ENCODE measurements at places on chromosomes 1 and 21.

DNA sequence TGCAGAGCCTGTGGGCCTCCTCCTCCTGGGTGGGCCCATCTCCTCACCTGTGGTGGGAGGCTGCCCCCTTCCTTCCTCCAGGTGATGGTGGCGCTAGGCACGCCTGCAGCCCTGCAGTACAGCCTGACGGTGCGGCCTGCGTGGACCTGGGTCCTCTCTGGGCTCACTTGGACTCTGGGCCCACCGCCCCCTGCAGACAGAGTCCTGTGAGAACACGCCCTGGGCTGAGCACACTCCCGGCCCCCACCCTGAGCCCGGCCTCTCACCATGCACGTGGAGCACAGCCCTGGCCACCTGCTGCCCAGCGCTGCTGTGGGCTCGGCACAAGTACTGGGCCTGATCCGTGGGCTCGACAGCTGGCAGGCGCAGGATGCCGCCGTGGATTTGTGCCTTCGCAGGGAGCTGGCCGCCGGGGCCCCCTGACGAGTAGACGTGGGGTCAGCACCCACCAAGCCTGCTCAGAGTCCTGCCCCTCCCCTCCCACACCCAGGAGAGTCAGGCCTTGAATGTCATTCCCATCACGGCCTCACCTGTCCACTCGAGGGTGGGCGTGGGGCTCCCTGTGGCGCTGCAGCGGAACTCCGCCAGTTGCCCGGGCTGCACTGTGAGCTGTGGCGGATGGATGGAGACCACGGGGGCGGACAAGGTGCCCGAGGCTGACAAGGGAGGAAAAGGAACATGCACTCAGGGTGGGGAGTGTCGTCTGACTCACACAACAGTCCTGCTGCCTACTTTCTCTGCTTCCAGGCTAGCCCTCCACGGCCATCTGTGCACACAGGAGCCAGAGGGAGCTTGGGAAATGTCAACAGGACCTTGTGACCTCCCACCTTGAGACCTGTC, 43.4 kb downstream of the LDLRAD2 start:
- no peak for DNase-seq

DNA sequence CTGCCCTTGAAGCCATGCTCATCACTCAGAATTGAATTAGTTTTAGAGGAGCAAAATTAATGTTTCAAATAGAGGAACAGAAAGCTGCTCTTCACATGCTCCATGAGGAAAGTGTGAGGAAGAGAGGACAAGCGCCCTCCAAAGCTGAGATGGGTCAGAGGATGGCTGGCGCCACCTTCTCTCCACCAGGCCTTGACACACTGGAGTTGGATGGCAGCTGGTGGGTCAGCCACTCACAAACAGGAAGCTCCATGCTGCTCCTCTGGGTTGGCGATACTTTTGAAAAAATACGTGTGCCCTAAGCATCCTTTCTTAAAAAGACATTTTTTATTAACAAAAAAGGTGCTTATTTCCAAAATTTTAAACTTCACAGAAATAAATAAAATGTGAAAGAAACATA, 3.1 kb upstream of the CD2 start:
- DNase-seq, result no peak

DNA sequence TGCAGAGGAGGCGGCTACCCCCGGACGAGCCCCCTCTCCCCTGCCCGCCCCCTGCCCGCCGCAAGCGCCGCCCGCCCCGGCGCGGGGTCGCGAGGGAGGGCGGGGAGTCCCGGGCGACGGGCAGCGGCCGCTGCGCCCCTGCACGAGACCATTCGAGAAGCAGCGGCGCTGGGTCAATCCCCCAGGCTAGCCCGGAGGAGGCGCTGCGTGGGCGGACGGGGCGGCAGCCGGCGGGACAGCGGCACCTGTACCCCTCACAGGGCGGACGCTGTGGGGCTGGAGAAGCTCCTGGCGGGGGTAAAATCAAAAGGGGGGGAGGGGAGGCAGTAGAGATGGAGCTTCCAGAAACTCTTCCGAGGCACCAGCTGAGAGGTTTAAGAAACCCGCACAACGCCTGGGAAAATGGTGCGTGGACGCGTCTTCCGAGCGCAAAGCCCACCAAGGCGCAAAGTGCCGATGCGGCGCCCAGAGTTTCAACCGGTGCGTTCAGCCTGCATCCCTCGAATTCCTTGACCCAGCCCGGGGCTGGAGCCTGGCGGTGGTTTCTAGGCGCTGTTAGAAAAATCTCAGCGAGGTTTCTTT, at the start of gene PLPPR5:
Gene PLPPR5, minus strand, starts transcription at position 1 of the 582 bp plus-strand sequence. CDS start 190 bp downstream, outside the sequence.
- peak; percentile 11 for DNase-seq

GRCh38 chr21:44893948-44894656, 20.6 kb upstream of the PTTG1IP start:
- DNase-seq, result no peak

GRCh38 chr1:236063919-236064673, 794 bp downstream of the NID1 start:
- DNase-seq, result peak; percentile 86

DNA sequence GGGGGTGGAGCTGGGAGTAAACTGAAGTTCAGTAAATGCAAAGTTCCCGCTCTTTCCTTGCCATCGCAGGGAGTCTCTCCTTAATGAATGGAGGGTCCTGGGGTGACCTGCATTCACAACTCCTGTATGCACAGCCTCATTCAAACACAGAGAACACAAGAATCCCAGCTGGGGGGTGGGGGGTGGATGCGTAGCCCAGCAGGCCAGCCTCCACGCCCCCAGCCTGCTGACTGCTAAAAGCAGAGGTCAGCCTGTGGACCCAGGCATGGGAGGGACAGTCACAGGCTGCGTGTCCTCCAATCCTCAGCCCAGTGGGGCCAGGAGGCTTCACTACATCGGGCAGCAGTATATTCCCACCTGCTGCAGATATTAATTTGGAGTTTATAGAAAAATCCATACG, 263.1 kb downstream of the GRIK3 start:
- DNase-seq, result no peak

DNA sequence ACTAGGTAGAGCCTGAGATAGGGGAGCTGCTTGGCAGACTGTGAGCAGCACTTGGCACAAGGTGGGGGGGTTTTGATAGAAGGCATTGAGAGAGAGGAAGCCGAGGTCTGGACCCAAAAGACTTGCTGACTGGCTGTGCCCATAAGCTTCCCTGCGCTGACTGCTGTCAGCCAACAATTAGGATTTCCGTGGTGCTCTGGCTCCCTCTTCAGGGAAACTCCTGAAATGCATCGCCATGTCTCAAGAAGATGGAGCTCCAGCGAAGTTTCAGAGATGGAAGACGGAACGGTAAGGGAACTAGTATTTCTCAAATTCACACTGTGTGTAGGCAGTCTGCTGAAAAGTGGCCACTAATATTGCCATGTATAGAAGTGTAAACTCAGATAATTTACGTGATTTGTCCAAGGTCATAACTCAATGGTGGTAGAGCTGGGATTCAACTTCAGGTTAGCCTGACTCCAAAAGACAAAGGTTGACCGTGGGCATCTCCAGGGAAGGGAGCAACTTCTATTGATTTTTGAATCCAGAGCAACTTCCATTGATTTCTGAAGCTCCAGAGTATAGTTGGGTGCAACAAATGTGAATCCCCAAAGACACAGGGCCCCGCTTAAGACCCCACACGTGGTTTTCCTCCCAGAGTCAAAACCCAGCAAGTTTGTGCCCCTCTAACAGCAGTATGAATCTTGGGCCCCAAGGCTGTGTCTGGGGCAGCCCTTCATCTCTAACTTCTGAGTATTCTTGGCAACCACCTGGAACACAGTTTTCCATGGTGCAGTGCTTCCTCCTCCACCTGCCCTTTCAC, 44.5 kb upstream of the CRNN start:
- peak; percentile 77 for DNase-seq

DNA sequence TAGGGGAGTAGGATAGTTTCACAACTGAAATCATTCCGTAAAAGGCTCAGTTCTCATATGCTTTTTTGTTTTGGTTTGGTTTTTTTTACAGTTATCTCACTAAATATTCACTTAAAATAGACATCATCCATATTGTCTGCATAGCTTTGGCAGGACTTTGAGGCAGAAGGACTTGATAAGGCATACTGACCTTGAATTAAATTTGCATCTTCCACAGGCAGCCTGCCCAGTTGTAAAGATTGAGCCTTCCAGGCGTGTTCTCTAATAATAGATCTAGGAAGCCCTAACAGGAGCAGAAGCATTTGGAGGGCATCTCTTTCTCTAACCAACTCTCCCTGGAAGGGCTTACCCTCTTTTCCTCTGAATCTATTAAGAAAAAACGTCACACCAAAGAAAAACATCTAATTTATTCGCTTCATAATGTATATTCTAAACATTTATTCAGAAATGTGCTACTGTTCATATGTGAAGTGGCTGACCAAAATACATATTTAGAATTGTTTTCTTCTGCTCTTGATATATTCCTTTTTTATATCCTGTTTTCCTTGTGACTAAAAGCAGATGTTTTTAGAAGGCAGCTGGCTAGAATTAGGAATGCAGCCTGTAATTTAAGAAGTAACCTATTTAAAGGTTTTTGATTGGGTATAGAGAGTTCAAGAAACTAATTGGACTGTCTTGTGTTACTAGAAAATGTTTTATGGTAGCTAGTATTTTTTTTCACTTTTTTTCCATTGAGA, 20.2 kb downstream of the DESI2 start:
- DNase-seq, result peak; percentile 69

GRCh38 chr1:216961516-216961915, 238.3 kb upstream of the ESRRG start:
- no peak for DNase-seq

- no peak for DNase-seq
Observed at GRCh38 chr1:208206092-208206698, 38.0 kb downstream of the PLXNA2 start.

DNA sequence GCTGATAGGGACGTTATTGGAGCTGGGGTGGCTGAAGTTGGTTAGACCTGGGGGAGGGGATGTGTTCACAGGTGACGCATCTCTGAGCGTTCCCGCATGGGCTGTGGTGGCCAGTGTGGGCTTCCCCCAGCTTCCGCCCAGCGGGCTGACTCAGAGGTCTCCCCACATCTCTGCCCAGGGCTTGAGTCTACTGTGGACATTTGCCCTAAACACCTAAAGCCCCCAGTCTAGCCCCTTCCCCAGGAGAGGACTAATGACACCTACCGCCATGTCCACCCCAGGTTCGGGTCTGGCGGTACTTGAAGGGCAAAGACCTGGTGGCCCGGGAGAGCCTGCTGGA, 2.0 kb downstream of the AGRN start:
- DNase-seq, result no peak

DNA sequence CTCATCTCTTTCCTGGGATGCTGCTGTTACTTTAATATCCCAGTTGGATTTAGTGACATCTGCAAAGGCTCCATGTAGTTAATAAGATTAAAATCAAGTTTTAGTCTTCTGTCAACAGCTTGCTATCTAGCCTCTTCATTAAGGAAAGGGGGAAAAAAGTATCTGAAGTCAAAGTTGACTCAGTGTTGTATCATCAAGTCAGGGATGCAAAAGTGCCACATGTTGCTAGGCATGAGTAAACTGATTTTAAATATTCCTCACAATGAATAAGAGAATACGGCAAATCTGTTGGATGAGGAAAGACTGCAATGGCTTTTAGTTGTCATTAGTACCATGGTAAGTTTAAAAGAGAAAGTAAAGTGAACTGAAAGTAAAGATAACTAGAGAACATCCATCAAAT, 383.2 kb upstream of the ZRANB2 start:
- DNase-seq, result peak; percentile 4

- no peak for DNase-seq
Observed at GRCh38 chr1:63886340-63886739, 112.5 kb downstream of the ROR1 start.

DNA sequence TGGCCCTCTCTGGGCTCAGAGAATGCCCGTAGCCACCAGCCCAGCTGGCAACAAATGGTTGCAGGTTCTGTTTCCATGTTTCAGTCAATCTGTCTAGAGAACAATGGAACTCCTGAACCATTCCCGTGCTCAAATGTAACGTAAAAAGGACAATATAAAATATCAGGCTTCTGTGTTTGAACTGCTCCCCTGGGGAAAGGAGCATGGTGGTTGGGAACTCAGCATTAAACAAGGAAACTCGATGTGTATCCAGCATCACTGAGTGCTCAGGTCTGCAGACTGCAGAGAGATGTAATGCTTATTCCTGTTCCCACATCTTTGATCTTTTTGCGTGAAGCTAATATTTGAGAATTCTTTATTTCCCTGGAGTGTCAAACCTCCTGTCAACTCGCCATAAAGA, 326.5 kb downstream of the KIF26B start:
- DNase-seq, result no peak

DNA sequence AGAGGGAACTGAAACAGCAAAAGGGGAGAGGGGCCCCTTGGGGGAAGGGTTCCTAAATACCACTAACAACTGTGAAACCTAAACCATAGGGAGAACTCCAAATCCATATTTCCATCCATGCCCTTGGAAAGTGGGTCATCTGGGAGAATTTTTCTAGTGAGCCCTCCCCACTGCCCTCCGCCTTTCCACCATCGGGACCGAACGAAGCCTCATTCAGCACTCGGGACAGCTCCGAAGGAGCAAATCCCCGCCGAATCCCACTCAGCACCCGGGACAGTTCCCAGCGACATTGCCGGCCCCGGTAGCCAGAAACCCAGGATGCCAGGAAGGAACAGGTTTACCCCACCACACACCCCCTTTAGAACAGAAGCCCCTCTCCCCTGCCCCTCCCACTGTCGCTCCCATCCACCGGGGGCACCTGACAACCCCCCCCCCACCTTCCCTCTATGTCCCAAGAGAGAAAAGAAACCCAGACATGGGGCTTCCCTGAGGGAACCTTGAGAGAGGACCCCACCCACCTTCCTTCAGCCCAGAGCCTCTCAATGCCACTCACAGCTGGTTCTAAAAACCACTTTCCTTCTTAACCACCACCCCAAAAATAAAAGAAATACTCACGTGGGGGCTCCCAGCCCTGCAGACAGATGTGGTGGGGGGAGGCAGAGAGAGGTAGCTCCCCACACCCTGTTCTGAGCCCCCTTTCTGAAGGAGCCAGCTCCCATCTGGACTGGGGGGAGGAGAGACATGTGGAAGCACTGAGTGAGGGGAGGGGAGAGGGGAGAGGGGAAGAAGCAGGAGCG, 4.5 kb downstream of the DLGAP3 start:
- peak; percentile 76 for DNase-seq

GRCh38 chr1:2632051-2632430, 775 bp downstream of the MMEL1 start:
- no peak for DNase-seq

- DNase-seq, result peak; percentile 21
Observed at GRCh38 chr1:228955691-228956090, 220.4 kb downstream of the RHOU start.

DNA sequence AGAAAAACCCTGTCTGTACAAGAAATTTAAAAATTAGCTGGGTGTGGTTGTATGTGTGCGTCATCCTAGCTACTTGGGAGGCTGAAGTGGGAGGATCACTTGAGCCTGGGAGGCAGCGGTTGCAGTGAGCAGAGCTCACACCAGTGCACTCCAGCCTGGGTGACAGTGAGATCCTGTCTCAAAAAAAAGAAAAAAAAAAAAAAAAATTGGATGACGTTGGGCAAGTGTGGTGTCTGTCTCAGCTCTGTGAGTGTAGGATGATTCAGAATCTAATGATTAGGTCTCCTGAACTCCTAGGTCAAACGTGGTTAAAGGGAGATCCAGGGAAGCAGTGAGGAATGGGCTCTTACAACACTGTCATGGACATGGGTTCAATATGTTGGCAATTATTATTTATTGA, 435.9 kb downstream of the KIF26B start:
- no peak for DNase-seq

All from EH (cell line).